GM12865 (cell line): ENCODE measurements at places on chromosomes 12 and 14.

GRCh38 chr12:123057513-123058265 is 77.2 kb downstream of the ARL6IP4 start:
- no peak for DNase-seq

DNA sequence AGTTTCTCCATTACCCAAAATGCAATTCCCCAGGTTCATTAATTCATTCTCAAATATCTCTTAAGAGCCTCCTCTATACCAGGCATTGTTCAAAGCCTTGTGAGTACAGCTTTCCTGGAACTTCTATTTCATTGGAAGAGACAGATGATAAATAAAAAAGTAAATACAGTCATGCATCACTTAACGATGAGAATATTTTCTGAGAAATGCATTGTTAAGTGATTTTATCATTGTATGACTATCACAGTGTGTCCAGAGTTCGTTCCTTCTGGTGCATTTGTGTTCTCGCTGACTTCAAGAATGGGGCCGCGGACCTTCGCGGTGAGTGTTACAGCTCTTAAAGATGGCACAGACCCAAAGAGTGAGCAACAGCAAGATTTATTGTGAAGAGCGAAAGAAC is 66.0 kb downstream of the ANO4 start:
- no peak for DNase-seq

- DNase-seq: no peak
These were observed 11.1 kb downstream of the EPS8 start for GRCh38 chr12:15778126-15778525.

DNA sequence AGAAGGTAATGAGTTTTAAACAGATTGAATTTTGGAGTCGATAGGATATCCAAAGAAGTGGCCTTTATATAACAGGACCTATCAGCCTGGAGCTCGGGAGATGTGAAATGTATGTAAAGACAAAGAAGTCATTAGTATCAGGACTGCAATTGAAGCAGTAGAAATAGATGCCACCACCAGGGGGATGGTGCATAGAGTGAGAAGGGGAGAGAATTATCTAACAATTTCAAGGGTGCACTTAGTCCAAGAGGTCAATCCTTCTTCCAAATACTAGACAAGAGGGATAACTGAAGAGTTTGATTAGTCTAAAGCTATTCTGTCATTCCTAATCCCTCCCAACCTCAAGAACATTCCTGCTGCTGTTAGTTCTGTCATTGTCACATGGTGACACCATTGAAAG is 127.8 kb downstream of the CFAP54 start:
- peak; percentile 7 for DNase-seq

- DNase-seq: no peak
These were observed 93.8 kb downstream of the CPSF2 start for GRCh38 chr14:92215579-92215978.

GRCh38 chr14:105140581-105140980 is 28.0 kb downstream of the JAG2 start:
- no peak for DNase-seq
